ENCODE measurements at places on chromosomes 5 and 9. TPM values are rescaled to one million over a fixed set of nuclear protein-coding genes. Genes with fewer than 3 reads are reported as not detected.

DNA sequence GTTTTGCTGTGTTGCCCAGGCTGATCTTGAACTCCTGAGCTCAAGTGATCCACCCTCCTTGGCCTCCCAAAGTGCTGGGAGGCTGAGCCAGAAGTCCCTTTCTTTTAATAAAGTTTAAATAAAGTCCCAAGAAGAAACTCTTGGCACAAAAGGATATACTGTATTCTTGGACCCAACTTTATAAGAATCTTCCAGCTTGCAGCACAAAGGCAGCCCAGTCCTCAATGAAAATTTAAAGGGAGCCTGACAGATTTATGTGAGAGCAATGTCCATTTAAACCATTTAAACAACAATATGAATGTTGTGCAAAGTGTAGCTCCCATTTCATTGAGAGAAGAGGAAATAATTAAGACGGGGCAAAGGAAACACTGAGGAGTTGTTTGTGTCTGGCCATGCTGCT is 217.0 kb downstream of the DOCK8 start:
- DNase-seq: no peak

DNA sequence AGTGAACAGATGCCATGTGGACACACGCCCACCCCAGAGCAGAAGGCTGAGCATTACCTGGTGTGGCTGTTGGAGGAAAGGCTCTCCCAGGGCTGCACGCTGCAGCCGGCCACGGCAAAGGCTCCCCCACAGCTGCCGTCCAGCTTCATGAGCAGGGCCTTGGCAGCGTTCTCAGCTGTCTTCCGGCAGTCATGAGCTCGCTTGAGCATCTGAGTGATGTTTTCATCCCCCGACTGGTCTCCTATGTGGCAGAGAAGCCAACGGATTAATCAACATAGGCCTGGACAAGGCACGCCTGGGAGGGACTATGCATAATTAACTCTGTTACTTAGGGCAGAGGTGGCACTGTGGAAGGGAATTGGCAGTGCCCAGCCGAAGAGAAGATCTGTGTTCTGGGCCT is 87.3 kb downstream of the DCP2 start:
- DNase-seq: no peak

- DNase-seq: no peak
Measured at GRCh38 chr5:170562166-170562874, 58.5 kb downstream of the KCNIP1 start.

The NIM1K gene
- total RNA-seq: 0.05 TPM

Measured in dermis blood vessel endothelial cell (primary cell).